ENCODE measurements at places on chromosomes 5 and 9.

- no peak for DNase-seq
Observed at GRCh38 chr9:13139641-13140171, 139.8 kb downstream of the MPDZ start.

GRCh38 chr9:87657190-87657589 lies 68.7 kb upstream of the CTSL start:
- DNase-seq, result no peak

DNA sequence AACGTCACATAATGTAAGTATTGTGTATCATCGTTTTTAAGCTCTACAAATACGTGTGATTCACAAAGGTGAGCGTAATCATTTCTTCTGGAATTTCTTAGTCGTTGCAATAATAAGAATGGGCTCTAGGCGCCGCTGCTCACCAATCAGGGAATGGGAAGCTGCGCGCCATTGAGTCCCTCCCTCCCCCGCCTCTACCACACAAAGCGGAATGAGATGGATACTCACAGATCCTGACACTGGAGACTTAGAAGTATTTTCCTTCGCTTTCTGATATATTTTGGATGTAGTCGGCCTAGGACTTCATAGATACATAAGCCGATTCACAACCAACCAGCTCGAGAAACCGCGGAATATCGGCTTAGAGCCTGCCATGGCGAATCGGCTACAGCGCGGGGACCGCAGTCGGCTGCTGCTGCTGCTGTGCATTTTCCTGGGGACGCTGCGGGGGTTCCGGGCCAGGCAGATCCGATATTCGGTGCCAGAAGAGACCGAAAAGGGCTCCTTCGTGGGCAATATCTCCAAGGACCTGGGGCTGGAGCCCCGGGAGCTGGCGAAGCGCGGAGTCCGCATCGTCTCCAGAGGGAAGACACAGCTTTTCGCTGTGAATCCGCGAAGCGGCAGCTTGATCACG lies at the start of gene PCDHGA11:
PCDHGA11 (plus strand) TSS at position 197 of the 634 bp plus-strand sequence; CDS start at position 374, 177 bp downstream.
- no peak for DNase-seq

DNA sequence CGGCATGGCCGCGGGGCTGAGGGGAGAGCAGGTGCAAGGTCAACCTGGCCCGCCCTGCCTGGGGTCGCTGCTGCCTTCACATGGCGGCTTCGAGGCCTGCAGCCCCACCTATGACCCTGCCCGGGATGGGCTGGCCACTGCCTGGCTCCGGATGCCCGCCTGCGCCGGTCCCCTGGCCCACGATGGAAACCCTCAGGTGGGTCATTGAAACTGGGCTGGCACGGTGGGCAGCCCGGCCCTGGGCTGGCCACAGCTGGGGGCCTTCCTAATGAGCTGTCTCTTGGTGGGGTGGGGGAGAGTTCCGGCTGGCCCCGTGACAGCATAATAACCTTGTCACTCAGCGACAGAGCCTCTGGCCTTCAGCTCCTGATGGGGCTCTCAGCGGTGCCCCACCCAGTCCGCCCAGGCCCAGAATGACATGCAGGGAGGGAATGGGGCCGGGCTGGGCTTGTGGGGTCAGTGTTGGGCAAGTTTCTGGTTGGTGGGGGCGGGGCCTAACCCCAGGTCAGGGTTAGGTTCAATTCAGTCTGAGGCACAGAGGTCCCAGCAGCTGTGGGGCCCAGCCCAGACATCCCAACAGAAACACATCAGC lies at the start of gene CCDC187:
CCDC187 (minus strand) TSS at position 270 of the 592 bp plus-strand sequence; CDS start at position 6, 264 bp downstream.
- DNase-seq, result no peak

GRCh38 chr5:55626790-55627189 lies 85.3 kb downstream of the SLC38A9 start:
- DNase-seq, result no peak

DNA sequence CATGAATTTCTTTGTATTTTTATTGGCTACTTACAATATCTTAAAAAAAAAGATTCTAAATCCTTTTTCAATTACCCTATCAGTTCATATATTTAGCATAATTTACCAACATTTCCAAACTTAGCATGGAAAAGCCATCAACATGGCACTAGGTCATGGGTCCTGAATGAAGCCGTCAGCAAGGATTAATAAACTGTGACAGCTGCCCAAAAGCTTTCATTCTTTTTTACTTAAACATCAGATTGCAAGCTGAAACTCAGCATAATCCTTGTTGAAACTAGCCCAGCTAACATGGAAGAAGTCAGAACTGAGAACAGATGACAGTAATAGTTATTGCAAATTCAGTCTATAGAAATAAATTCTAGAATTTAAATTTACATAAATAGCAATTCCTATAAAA lies 209.8 kb downstream of the ADAMTS6 start:
- DNase-seq, result no peak

GRCh38 chr5:168179192-168179593 lies 112.3 kb upstream of the WWC1 start:
- DNase-seq, result no peak

- DNase-seq, result no peak
Observed at GRCh38 chr5:200985-201384, 9.7 kb downstream of the LRRC14B start.

DNA sequence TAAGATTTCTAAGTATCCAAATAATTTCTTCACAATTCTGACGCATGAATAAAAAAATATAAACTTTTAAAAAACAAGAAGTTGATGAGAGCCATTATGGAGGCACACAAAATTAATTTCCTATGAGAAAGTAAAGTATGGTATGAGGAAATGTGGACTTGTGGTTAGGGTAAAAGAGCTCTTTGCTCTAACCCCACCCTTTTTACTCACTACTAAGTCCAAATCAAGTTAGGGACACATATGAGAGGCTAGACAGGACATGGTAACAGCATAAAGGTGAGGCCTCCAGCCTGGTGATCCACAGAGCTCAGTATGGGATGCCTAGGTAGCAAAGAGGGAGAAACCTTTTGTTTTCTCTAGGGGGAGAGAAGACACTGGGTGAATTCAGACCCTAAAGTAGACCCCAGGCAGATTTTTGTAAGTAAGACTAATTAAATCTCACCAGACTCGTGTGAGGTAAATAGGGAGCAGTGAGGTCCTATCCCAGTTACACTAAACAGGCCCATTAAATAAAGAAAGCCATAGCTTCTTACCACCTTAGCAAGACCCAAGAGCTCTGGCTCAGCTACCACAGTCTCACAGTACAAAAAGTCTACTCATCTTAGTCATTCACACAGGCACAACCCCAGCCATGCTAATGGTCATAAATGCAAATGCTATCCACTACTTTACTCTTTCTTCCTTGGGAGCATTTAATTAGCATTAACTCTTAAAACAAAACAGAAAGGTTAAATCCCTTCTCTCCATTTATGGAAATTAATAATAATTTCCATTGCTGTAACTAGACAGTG lies 42.6 kb downstream of the MLLT3 start:
- no peak for DNase-seq

DNA sequence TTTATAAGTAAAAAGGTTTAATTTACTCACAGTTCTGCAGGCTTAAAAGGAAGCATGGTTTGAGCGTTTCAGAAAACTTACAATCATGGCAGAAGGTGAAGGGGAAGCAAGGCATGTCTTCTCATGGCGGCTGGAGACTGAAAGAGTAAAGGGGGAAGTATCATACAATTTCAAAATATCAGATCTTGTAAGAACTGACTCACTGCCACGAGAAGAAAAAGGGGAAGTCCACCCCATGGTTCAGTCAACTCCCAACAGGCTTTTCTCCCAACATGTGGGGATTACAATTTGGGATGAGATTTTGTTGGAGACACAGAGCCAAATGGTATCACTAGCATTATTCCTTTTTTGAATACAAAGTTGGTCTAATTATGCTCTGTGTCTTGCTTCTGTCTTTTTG lies 627.9 kb upstream of the ST8SIA4 start:
- no peak for DNase-seq

DNA sequence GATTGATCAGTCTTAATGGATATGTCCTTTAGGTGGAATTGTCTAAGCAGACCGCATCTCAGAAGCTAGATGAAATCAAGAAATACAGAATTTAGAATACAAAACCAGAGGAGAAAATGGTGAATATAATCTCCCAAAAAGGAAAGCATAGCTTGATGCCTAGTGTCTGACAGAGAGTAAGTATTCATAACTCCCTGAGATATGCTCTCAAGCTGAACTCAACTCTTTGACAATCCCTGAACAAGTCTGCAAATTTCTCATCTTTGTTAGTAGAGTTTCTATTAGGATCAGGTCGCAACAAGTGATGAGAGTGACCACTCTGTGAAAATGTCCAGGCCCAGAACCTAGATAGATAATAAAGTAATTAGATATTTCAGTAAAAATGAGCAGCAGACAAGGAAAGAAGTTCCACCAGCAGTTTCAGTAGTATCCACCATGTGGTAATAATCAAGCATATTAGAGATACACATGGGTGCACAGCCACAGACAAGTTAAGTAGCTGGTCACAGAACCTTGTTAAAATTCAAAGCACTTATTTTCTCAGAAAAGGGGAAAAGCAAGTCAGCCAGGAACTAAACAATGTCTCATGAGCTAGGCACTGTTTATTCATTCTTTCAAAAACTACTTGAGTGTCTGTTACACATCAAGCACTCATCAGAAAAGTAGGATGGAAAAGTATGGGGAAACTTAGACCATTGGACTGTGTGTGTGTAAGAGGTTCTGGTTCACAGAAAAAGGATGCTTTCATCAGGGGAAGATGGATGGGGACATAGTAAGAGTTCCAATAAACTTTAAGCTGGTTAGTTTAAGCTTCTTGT lies 481.5 kb upstream of the TUSC1 start:
- no peak for DNase-seq

DNA sequence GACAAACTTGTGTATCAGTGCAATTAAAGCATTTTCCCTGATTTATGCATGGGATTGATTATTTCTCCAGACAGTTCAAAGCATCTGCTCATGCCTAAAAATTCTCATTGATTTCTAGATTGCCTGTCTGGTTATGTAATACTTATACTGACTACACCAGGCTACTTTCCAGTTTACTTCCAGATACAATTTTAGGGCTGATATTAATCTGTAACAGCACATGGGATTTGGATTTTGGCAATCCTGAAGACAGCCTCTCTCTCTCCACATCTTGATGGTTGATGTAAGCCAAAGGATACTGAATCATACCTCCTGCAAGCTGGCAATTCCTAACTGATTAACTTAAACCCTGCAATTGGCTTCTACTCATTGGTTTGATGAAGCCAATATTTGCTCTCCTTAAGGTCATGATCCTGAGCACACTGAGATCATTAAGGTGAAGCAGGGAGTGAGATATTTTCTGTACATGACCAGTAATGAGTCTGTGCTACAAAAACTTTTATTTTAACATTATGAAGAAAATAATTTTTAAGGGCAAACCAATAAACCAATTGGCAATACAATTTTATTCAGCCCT lies 25.7 kb upstream of the FBXL7 start:
- no peak for DNase-seq

- DNase-seq, result no peak
Observed at GRCh38 chr9:110036286-110036685, 171.7 kb downstream of the C9orf152 start.

GRCh38 chr9:114300846-114301797 lies 21.8 kb upstream of the ORM1 start:
- no peak for DNase-seq

- no peak for DNase-seq
Observed at GRCh38 chr5:32505756-32506155, 61.2 kb upstream of the ZFR start.

- no peak for DNase-seq
Observed at GRCh38 chr5:133292300-133292699, 240.5 kb downstream of the HSPA4 start.

DNA sequence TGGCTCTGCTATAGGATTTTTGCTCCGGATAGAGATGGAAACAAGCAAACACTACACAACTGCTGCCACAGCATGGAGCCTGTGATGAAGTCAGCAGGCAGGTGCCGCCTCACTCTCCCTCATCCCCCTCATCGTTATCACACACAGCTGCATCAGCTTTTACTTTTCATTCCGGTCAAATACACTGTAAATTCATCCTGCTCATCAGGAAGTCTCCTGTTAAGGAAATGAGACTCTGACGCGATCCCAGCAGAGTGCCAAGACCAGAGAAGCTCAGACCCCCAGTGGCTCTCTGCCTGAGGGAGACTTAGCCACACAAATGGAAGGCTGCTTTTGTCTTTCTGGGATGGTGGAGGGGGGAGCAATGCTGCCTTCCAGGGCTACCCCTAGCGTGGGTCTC lies 270.2 kb downstream of the ELAVL2 start:
- DNase-seq, result no peak

DNA sequence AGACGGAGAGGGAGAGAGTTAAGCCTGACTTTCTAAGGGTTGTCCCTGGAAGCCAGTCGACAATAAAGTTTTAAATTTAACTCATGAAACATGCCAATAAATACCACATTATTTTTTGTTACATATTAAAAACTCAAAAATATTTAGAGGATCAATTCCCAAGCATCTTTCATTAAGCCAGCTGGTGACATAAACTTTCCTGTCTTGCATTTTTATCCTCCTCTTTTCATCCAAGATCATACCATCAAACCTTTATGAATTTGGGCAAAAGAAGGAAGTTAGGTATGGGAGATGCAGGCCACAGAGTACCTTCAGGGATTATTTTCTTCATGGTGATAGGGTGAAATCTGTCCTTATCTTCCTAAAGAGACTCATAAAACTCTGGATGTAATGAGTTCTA lies 178.3 kb upstream of the FBXL17 start:
- no peak for DNase-seq

DNA sequence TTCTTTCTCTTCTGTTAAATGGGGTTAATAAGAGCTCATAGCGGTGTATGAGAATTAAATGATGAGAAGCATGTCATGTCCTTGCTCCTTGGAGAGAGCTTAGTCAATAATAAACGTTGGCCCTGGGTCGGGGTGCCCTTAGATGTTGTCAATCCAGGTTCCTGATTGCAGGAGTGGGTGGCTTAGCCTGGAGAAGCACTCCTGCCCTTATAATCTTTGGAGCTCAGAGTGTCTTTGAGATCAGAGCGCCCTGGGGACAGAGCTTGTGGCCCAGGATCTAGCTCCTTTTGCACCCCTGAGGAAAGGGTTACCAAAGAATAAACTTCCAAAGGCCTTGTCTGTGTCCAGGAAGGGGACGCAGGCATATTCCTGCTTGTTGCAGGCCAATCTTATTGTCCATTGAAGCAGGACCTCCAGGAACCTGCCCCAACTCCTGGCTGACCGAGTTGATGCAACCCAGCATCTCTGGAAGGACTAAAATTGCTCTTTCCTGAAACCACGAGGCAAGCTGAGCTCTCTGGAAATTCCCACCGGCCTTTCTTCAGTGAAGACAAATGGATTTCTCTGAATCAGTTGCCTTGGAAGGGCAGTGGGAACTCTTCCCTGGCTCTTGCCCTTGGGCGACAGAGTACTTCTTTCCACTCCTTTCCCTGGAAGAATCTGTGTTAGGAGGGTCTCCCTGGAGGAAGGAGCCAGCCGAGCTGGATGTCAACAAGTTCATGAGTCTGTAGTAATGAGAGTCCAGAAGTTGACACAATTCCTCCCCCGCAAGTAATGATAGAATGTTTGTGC lies 6.4 kb upstream of the AMBP start:
- no peak for DNase-seq

DNA sequence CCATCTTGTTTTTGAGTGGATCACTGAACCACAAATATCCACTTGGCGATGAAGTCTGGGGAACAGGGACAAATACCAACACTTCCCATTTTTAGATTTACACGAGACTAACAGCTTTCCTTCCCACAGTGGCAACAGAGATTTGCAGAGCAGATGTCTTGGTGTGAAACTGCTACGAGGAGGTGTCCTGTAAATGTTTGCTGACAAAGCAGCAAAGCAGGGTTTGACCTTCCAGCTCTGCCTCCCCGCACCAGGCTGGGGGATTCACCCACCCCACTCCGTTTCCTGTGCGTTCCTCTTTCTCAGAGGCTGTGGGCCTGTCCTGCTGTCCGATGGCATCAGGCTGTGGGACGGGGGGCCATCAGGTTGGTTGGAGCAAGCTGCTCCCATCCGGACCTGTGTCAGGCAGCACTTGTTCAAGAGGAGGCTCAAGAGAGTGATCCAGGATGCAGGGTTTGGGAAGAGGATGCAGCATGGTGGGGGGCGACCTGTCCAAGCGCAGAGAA lies 693 bp upstream of the RGS3 start:
- no peak for DNase-seq

All from activated CD4-positive, alpha-beta T cell treated with anti-CD3 and anti-CD28 coated beads, Interleukin-2, amount 50 U/mL, for 24 hours (primary cell).